Frontal cortex (tissue), 4 donors: ENCODE measurements at places on chromosomes 1 and 21. TPM values are rescaled to one million over a fixed set of nuclear protein-coding genes. Genes with fewer than 3 reads are reported as not detected.

KIF2C gene
- total RNA-seq, result 2.9 TPM

TRIM45 gene
- 3.7 TPM for total RNA-seq

ZNF683 gene
- total RNA-seq, result not detected

SLC16A4 gene
- total RNA-seq, result 4.1 TPM

TFF3 gene
- not detected for total RNA-seq

KCNA2 gene
- total RNA-seq, result 3.7 TPM

PLA2G2F gene
- not detected for total RNA-seq

ANKRD45 gene
- total RNA-seq, result 14.7 TPM

LCE3D gene
- not detected for total RNA-seq

PRRX1 gene
- total RNA-seq, result 6.5 TPM

AQP10 gene
- total RNA-seq, result not detected

CAPN9 gene
- total RNA-seq, result under 0.01 TPM
